ENCODE measurements at places on chromosomes 1 and 21.

DNA sequence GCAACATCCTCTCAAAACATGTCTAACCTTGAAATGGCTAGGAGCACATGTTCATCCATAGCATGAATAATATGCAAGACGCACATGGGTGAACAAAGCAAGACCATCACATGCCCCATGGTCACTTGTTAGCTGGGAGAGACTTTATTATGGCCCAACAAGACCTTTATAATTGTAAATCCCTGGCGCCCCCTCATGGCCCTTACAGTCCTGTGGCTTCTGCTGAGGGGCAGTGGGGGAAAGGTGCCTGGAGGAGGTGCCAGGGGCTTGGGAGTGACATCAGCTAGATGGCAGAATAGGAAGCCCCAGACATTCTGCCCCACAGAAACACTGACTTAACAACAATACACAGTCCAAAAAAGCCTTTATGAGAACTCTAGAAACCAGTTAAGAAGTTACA, 51.7 kb downstream of the CSMD2 start:
- no peak for DNase-seq

DNA sequence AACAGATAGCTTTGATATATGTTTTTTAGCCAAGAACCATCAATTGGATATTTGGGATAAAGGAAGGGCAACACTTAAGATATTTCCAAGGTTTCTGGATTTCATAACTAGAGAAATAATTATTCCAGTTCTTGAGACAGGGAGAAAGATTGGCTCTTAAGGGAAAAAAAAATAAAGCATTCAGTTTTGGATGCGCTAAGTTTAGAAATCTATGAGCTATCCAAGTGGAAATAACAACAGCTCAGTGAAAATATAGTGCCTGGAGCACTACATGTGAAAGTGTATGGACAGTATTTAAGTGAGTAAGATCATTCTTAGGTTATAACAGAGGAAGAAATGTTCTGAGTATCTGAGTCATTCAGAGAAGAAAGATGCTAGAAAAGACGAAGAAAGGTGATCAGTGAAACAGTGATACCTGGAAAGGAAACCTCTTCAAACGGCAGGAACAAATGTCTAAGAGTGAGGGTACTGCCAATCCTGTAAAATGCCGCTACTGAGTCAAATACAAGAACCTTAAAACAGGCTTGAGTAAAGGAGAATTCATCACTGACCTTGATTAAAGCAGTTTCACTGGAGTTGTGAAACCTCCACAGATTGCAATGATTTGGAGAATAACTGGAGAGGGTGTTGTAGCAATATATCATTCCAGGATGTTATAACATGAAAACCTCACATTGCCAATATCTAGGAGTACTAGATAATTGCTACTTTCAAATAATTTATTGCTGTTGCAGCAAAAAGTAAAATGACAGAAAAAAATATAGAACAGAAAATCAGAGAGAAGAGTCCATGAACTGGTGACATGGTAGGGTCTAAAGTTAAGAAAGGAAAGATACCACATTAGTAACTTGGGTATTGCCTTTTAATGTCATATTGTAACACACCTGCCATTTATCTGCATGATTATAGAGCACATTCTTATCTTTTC, 482.1 kb upstream of the RGS18 start:
- DNase-seq, result no peak

GRCh38 chr1:85290826-85291225, 14.4 kb upstream of the BCL10 start:
- no peak for DNase-seq

DNA sequence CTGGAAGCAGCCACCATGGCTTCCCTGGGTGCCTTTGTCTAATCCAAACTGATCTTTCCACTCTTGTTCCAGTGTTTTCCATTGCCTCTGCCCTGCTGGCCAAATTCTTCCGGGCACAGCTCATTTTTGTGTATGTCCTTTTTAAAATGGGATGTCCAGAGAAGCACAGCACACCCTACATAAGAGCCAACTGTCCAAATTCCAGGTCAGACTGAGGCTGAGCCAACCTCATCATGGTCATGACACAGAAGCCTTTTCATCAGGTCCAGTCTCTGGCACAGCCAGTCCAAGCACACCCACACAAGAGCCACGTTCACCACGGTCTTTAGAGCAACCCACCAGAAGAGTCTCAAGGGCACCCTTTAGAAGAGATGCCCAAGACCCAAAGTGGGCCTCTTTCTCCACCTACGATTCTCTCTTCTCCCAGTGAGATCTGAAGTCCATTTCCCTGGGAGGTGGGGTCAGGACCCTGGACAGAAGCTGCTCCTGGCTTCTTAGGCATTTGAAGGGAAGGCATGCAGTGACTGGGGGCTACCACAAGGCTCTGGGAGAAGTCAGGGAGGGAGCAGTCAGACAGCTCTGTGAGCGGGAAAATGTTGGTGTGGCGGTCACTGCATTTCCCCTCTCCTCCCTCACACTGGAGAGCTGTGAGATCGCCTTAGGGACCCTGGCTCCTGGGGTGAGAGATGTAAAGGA, 53.2 kb downstream of the SYT2 start:
- peak; percentile 20 for DNase-seq

DNA sequence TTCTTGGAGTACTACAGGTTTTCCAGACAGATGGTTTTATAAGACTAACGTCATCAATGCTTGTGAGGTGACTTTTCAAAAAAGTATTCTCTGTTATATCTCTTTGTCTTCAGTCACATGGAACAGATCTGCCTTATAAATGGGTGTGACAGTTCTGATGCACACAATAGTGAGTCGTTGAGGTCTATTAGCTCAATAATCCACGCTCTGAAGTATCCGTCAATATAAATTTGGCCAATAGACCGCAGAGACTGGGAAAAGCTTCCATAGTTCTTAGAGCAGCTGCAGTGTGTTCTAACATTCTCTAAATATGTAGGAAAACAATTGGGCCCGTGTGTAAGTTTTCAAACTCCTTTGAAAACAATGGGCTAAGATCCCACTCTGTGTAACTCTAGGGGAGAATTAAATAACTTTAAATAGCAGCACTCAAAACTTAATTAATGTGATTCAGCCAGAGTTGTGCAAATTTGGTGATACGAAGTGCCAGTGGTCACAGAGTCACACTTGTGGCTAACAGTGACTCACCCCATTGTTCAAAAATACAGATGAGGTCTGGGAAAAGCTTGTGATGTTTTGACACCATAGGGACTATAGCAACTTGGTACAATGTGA, 316.0 kb downstream of the LMO4 start:
- peak; percentile 87 for DNase-seq

GRCh38 chr1:207744000-207744534, 7.8 kb upstream of the CD46 start:
- DNase-seq, result no peak

DNA sequence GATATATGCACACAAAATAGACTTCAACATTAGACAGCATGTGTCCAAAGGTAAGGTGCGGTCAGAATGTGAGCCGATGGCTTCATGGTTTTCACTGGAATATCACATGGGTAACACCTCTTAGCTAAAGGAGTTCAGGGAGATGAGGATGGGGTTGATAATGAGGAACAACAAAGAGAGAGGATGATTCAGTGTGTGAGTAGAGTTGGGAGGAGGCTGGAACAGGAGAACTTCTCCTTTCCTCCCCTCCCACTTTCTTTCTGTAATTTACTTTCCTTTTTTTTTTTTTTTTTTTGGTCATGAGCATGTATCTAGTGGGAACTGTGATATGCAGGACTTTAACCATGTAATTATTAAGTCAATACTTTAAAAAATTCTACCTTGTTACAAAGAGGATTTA, 99.4 kb downstream of the FASLG start:
- no peak for DNase-seq

GRCh38 chr1:190880352-190880751, 402.7 kb upstream of the BRINP3 start:
- DNase-seq, result no peak

GRCh38 chr1:239874831-239875230, 216.9 kb upstream of the FMN2 start:
- DNase-seq, result no peak

- peak; percentile 100 for DNase-seq
These were observed 102.3 kb upstream of the LMO4 start for GRCh38 chr1:87226341-87226760.

- DNase-seq, result no peak
These were observed 43.7 kb downstream of the RHOU start for GRCh38 chr1:228778961-228779360.

Measured in fibroblast of lung (primary cell).